CD4-positive, alpha-beta T cell (primary cell): ENCODE measurements at places on chromosomes 4 and X. TPM values are rescaled to one million over a fixed set of nuclear protein-coding genes. Genes with fewer than 3 reads are reported as not detected.

EGF gene
- not detected for total RNA-seq

APLN gene
- not detected for total RNA-seq

POU3F4 gene
- total RNA-seq = not detected

TAF7L gene
- not detected for total RNA-seq

RAB33A gene
- 14.4 TPM for total RNA-seq

CT45A3 gene
- not detected for total RNA-seq

FLNA gene
- 1,012 TPM for total RNA-seq

CSN1S1 gene
- total RNA-seq = not detected

NAA11 gene
- total RNA-seq = not detected

ATP1B4 gene
- total RNA-seq = not detected

XPNPEP2 gene
- total RNA-seq = 0.16 TPM

PNMA3 gene
- 2.6 TPM for total RNA-seq

CCKAR gene
- not detected for total RNA-seq

TIMM17B gene
- 40.0 TPM for total RNA-seq

TMSB15A gene
- total RNA-seq = not detected

FGG gene
- not detected for total RNA-seq

ITM2A gene
- 259 TPM for total RNA-seq

ADGRG4 gene
- not detected for total RNA-seq

FMR1 gene
- 87.9 TPM for total RNA-seq

CRMP1 gene
- not detected for total RNA-seq

UGT2B10 gene
- total RNA-seq = not detected

SEC24B gene
- 41.5 TPM for total RNA-seq

SCML1 gene
- total RNA-seq = 60.3 TPM

ATP2B3 gene
- total RNA-seq = not detected

EDA gene
- total RNA-seq = 1.5 TPM

LONRF3 gene
- total RNA-seq = 5.5 TPM

VGLL1 gene
- not detected for total RNA-seq

ETNPPL gene
- not detected for total RNA-seq

GAB1 gene
- total RNA-seq = 0.64 TPM

SLIT2 gene
- total RNA-seq = not detected

GATA1 gene
- total RNA-seq = not detected

MAGEB10 gene
- total RNA-seq = not detected

C4orf36 gene
- not detected for total RNA-seq

ARX gene
- total RNA-seq = not detected

XAGE1A gene
- total RNA-seq = not detected

FAM156B gene
- 9.2 TPM for total RNA-seq

HS3ST1 gene
- not detected for total RNA-seq

MAPK10 gene
- 0.36 TPM for total RNA-seq
